ENCODE measurements at places on chromosomes 1 and 21.

GRCh38 chr1:108051631-108052377 lies 86.8 kb upstream of the VAV3 start:
- no peak for DNase-seq

DNA sequence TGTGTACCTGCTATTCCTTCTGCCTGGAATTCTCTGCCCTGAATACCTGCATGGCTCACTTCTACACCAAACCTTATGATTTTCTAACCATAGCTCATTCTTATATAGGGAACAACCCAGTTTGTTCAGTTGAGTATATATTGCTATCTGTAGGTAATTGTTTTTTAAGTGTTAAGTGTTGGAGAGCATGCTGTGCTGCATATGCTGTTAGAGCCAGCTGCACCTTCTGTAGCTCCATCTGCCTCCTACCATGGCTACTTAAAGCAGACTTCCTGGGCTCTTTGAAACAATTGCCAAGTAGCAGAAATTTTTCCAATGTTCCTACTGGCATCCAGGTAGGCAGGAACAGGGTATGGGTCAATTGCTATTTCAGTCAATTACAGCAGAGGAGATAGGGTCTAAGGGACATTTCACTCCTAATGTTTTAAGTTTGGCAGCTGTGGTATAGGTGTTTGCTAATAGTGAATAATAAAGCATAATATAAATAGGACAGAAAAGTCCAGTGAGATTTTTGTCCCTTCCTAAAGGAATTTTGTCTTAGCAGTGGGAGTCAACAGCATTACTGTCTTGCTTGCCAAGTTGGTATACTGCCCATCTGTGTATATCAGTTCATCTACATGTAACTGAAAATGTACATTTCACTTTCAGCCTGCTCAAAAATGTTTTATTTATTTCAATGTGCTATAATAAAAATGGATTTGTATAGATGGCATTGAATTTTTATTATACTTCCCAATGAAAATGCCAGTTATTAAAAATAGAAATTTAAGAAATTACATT lies 34.0 kb upstream of the C1orf115 start:
- DNase-seq = no peak

GRCh38 chr1:3865606-3866160 lies 8.4 kb downstream of the DFFB start:
- DNase-seq = no peak

DNA sequence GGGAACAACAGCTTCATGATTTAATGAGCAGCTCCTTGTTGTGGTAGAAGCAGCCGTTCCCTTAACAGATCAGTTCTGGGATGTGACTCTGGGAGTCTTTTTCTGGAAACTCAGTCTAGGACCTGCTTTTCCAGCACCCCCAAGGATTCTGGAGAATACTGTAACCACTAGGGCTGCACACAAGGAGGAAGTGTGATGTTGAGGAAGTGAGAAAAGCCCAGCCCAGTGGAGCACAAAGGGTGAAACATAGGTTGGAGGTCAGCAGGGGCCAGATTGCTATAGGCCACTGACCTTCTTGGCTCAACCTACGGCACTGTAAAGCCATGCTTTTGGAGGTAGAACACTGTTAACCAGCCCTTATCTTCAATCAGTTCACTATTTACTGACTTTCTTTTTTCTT lies 10.1 kb upstream of the PLA2G5 start:
- DNase-seq = no peak

DNA sequence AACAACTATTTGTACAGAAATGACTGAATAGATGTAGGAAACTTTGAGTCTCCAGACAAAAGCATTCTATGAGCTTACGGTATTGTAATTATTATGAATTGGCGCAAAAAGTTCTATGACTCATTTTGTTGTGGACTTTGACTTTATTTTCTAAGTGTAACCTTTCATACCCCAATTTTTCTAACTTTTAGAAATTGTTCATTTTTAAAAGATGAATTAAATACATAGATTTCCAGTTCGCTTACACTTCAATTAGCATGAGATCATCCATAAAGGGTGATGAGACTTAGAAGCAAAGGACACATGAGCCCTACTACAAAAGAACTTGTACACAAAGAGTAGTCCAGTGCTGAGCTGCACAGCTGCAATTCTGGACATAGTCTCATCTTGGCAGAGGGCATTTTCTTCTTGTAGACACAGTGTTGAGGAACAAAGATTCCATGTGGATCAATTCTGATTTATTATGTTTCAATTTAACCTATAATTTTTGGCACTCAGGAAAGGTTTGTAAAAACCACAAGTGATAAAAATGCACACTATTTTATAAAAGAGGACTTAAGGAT lies 431.1 kb downstream of the LRRIQ3 start:
- DNase-seq = no peak

- no peak for DNase-seq
Measured at GRCh38 chr1:175737451-175737850, 5.9 kb downstream of the TNR start.

DNA sequence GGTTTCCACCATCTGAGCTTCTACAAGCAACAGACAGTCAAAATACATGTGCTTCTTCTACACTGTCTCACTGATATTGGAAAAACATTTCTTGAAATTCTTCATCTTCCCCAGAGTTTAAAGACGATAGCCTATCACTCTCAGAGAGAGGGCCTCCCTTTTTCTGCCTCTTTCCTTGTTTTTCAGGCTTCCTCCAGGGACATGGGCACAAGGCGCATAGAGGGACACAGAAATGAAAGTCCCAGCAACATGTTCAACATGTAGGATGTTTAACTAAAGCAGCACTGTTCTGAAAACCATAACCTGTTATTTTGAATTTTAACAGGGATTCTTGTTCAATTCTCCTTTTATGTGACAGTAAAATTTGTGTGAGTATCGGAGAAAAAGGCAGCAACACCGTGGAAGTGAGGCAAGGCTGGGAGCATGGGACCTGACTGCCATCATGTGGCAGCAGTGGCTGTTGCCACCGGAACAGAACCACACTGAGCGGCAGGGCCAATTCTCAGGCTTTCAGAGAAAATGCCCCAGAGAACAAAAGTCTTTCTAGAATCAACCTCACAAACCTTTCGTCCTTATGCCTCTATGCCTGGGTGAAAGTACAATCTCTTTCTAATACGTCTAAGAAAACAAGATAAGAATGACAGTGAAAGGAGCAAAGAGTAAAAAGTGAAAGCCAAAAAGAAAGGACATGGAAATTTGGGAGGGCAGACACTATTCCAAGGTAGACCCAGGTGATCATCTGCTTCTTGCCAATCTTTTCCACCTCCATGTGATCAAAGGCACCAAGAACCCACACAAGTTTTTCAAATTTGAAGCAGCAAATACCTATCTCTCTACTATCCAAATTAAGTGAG lies 54.5 kb downstream of the PCNX2 start:
- peak; percentile 56 for DNase-seq

DNA sequence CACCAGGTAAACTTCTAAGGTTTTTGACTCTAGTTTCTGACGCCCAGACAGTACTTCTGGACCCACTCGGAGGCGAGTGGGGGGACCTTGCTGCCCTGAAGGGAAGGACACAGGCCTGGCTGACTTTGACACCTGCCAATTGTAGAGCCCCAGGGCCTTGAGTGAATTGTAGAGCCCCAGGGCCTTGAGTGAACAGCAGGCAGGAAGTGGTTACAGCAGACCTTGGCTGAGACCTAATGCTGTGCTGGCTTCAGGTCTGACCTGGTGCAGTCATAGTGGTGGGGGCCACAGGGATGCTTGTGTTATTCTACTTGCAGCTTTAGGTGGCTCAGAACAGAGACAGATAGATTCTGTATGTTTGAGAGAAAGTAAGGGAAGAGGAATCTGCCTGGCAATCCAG lies 344.3 kb downstream of the DUSP10 start:
- DNase-seq = no peak

- no peak for DNase-seq
Measured at GRCh38 chr21:44706706-44707581, 4.4 kb downstream of the TSPEAR start.

DNA sequence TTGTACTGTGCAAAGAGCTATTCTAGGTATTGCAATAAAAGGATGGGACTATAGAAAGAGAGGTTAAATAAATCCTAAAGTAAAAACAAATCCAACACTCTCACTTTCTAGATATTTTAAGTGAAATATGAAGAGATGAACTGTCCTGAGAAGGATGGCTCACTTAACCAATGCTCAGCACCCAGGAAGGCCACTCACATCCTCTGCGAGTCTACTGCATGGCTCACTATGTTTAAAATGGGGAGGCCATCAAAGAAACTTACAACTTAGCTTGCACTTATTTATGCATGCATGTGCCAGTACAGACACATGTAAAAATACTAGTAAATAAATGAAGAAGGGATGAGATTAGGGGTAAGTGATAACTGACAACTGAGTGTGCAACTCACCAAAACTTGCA lies 37.5 kb downstream of the PLPPR5 start:
- no peak for DNase-seq
